ENCODE measurements at places on chromosomes 2 and 18.

GRCh38 chr2:174492963-174493431 lies 6.2 kb upstream of the GPR155 start:
- DNase-seq = peak; percentile 46

GRCh38 chr2:226423498-226423960 lies 376.1 kb downstream of the IRS1 start:
- no peak for DNase-seq

DNA sequence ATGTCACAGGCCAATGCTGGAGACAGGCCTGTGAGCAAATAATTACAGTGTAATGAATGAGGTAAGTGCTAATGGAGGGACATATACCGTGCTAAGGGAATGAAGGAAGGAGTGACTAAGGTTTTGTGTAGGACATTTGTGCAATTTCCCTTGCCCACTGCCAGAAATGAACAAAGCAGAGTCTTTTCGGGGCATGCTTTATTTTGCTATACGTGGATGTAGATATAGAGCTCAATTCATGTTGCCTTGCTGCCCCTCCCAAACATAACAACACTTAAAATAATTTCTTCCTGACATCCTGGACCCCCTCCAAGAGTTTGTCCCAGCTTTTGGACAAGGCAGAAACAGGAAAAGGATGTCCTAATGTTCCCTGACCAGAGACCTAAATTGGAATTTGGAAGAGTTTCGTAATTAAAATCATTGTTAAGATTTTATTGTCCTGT lies 23.7 kb upstream of the CD28 start:
- DNase-seq = no peak

DNA sequence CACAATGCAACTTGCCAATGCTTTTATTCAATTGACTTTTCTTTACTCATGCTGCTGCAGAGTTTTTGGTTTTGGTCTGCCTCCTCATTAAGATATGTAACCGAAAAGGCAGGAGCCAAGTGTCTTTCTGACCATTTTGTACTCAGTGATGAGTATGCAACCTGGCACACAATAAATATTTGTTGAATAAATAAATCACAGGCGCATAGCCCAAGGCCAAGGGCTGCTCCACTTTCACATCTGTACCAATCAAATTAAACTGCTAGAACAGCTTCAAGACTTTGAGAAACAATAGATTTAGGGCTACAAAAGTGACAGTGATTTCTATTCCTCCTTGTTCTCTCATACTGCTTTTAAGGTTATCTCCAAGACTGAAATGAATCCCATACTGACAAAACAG lies 828.2 kb downstream of the RNF144A start:
- no peak for DNase-seq

DNA sequence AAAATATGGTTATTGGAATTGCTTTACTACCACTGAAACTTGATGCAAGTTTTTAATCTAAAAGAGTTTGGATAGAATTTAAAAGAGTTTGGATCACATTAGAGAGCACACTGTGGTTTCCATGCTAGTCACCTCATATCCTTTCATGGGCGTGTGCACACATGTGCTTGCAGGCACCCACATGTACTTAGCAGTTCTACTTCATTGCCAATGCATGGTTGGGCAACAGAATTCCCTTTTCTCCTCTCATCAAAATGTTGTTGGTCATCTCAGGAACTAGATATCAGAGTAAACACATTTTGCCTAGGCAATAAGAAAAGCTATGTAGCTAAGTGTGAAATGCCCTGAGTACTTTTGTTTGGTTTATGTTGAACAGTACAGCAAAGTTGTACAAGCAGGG lies 254.1 kb upstream of the RASGRP3 start:
- DNase-seq = no peak

GRCh38 chr2:100944617-100945432 lies 57.3 kb upstream of the RPL31 start:
- no peak for DNase-seq

GRCh38 chr2:174784316-174784715 lies 20.0 kb upstream of the CHRNA1 start:
- no peak for DNase-seq

- DNase-seq = no peak
Measured at GRCh38 chr2:86037141-86037794, 68.4 kb downstream of the POLR1A start.

- DNase-seq = no peak
Measured at GRCh38 chr2:190355968-190356644, 12.7 kb downstream of the INPP1 start.

DNA sequence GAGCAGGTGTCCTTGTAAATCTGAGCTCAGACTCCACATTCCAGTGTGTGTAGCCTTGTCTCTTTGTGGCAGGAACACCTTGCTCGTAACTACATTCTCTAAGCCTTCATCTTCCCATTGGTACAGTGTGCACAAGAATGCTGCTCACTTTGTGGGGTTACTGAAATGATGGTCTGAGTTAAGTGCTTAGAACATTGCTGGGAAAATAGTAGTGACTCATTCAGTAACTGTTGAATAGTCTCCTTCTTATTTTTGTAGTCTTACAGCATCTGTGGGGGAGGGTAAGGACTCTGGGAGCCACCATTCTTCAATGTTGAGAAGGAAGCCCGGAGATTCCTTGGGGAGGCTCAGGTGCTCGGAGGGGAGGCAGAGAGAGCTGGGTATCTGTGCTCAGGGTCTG lies 236.0 kb upstream of the HDAC4 start:
- no peak for DNase-seq

DNA sequence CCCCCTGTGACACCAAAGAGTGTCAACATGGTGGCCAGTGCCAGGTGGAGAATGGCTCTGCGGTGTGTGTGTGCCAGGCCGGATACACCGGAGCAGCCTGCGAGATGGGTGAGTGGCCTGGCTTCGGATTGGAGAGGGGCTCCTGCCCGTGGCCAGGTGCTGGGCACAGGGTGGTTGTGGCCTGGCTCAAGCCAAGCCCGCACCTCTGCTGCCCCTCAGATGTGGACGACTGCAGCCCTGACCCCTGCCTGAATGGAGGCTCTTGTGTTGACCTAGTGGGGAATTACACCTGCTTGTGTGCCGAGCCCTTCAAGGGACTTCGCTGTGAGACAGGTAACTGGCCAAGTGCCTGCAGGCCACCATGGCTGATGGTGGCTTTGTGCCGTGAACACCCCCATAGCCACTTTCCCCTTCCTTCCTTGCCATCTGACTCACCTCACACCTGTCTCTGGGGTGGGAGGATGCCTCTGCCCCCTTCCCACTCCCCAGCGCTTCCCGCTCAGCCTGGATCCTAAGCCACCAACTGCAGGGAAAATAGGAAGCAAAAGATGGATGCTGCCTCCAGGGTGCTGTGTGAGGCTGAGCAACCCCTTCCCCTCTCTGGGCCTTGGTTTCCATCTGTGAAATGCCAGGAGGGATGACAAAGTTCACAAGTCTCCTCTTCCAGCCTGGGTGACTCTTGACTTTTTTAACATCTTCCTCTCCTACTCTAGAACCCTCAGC lies 41.8 kb downstream of the SNED1 start:
- no peak for DNase-seq

DNA sequence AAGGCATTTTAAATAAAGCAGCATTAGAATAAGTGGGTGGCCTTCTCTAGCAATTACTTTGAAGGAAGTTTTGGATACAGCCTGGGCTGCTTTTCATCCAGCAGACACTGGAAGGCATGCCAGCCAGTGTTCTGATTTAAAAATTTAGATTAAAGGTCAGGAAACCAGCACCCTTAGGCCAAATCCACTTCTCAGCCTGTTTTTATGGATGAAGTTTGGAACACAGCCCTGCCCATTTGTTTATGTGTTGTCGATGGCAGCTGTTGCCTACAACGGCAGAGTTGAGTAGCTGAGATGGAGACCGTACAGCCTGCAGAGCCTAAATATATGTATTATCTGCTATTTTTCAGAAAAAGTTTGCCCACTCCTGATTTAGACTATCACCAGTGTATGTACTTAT lies 313.6 kb upstream of the ACVR2A start:
- DNase-seq = no peak

Data from stimulated activated CD8-positive, alpha-beta memory T cell treated with anti-CD3 and anti-CD28 coated beads, Interleukin-7, amount 100 ng/mL, for 4 hours (primary cell).